NCI-H1436 (cell line): ENCODE measurements at places on chromosomes 13 and 19.

DNA sequence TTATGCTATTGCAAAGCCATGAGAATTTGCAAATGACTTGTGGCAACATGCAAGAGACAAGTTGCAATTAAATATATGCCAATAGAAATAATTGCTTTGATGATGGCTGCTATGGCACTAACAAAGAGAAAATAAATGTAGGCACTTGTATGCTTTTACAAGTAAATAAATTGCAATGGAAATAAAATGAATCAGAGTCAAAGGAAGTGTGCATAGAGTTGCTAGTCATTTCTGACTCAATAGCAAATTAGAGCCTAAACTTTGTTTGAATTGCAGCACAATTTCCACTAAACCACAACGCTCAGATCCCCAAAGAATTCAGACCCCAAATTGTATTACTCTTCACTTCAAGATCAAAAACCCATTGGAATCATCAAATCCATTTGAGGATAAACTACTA is 792.1 kb upstream of the ARGLU1 start:
- DNase-seq = peak; percentile 51

GRCh38 chr13:107734891-107735625 is 480.3 kb downstream of the LIG4 start:
- no peak for DNase-seq

DNA sequence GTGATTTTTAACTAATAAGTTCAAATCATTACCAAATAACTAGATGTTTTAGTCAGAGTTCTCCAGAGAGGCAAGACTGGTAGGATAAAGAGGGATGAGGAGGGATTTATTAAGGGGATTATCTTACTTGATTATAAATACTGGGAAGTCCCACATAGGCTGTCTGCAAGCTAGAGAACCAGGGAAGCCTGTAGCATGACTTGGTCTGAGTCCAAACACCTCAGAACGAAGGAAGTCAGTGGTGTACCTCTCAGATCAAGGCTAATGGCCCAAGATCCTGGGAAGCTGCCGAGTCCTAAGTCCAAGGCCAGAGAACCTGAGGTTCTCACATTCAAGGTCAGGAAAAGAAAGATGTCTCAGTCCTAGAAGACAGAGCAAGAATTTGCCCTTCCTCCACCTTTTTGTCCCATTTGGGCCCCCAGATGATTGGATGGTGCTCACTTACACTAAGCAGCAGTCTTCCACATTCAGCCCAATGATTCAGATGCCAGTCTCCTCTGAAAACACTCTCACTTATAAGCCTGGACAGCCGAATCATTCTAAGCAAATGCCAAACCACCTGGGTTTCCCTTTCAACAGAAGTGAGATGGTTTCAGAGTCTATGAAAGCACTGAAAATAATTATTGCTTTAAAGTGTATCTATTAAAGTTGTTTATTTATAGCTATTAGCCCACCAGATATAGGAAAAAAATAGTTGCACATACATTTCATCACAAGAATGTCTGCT is 1599.2 kb downstream of the OLFM4 start:
- no peak for DNase-seq

DNA sequence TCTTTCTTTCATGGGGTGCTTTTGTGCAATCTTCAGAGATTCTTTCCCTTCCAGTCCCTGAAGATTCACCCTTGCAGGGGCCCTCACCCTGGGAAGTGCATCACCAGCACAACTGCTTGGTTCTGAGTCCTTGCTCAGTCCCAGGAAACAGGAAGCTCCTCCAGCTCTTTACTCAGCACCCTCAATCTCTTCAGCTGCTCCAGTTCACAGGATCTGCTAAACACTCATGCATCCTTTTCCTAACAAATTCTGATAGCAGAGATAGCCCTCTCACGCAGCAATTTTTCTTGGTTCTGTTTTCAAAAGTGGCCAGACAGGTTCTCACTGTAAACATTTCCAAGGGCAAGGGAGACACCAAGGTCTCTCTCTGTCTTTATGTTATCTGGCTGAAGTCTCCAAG is 823.1 kb downstream of the LIG4 start:
- DNase-seq = no peak

GRCh38 chr19:51346742-51347141 is 4.8 kb upstream of the VSIG10L start:
- no peak for DNase-seq

DNA sequence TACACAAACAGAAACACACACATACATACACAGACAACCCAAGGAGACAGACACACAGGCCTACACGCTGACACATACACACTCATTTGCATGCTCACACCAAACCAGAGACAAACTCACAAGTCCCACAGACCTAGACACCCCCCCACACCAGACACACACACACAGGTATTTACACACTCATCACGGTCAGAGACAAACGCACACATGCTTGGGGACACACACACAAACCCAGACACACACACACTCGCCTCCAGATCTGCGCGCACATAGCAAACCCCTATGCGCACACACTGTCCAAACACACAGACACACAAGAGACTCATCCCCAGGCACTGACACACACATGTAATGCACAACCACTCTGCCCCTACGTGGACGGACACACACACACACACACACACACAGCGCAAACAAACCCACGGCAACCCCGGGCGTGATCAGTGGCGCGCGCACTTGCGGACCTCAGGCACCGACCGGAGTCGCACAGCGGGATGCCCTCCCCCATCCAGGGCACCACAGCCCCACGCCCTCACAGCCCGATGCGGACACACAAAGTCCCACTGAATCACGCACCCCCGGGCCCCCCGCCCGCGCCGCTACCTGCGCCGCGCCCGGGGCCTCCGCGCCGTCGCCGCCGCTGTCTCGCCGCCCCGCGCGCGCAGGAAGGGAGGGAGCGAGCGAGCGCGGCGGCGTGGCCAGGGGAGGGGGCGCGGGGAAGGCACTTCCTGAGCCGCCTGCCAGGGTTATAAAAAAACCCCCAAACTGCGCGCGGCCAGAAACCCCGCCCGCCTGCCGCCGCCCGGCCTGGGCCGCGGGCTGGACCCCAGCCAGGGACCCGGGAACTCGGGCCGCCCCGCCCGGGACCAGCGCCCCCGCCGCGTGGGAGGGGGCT is at the start of gene ADAMTS10:
Gene ADAMTS10, minus strand, starts transcription at position 675 of the 895 bp plus-strand sequence. CDS start 5,005 bp downstream, outside the sequence.
- DNase-seq = no peak

DNA sequence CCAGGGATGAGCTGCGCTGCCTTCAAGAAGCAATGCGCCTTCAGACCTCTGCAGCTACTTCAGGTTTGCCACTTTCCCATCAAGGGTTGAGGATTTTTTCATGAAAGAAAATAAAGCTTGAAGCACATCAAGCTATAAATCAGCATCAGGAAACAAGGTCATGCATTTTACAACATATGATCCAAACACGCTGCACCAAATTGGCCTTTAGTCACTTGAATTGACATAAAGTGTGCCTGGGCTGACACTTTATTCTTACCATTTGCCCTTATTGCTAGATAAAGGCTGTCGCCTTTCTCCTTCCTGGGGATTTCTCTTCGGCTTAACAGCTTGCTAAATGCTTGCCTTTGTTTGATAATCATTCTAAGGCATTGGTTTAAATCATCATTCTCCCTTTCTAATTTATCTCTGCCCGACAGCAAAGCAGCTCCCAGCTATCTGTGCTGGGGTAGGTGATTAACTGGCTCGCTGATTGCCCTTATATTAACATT is 87.7 kb downstream of the LHFPL6 start:
- DNase-seq = no peak

GRCh38 chr19:19746286-19747213 is 13.6 kb upstream of the ZNF14 start:
- DNase-seq = no peak

DNA sequence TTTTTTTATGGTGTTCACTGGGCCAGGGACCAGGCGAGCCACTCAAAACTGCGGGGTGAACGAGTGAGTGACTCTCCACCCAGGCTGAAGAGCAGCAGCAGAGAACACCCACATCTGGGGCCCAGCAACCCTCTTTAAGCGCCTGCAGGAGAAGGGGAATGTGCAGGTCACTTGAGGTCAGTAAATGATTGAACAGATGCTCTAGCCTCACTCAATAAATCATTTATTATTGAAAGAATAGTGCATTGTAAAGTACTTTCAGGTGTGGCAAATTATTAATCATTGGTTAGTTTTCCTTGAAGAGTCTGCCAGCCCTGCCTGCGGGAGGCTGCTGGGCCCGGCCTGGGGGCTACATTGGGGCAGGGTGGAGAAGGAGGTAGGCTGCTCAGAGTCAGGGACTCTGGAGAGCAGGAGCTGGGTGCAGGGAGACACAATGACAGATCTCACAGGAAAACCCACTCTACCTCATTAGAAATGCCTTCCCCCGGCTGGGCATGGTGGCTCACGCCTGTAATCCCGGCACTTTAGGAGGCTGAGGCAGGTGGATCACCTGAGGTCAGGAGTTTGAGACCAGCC is 42.5 kb downstream of the ABCC4 start:
- no peak for DNase-seq

- DNase-seq = no peak
These were observed 199.8 kb downstream of the COG6 start for GRCh38 chr13:39855236-39855635.

GRCh38 chr19:18110609-18111232 is 13.1 kb downstream of the MAST3 start:
- DNase-seq = no peak
